ENCODE measurements at places on chromosomes 2 and 18. TPM values are rescaled to one million over a fixed set of nuclear protein-coding genes. Genes with fewer than 3 reads are reported as not detected.

DNA sequence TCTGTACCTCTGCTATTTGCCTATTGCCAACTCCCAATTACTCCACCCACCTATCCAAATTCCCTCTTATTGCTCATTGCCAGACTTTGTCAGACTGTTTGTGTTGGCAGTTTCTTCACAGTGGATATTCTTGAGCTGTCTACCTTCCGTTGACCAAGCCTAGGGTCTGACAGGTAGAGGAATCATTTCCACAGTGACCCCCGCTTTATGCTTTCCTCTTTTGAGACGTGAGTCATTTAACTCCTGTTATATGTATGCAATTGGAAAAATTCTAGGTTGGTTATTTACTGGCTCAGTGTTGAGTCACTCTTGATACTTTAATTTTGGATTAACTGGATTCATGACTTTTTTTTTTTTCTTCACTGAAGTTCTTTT, 187.7 kb downstream of the IRS1 start:
- no peaks in the 10 kb centered on the region for H3K36me3 ChIP-seq
- H3K27ac ChIP-seq = no peak overlapping the region
- DNase-seq = no peak
- no peak overlapping the region for H3K4me3 ChIP-seq

- H3K27ac ChIP-seq = no peak overlapping the region
- no peaks in the 10 kb centered on the region for H3K27me3 ChIP-seq
Observed at GRCh38 chr2:112727276-112728028, 6.6 kb downstream of the NT5DC4 start.

DNA sequence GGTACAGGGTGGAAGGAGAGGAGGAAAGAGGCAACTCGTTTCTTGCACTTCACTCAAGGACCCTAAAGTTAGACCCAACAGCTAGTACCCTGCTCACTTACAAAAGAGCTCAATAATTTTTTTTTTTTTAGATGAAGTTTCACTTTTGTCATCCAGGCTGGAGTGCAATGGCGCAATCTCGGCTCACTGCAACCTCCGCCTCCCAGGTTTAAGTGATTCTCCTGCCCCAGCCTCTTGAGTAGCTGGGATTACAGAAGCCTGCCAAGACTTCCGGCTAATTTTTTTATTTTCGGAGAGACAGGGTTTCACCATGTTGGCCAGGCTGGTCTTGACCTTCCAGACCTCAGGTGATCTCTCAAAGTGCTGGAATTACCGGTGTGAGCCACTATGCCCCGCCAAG, 4.1 kb downstream of the ASB3 start:
- no peak for DNase-seq
- peaks cover 42% of the 10 kb centered on the region for H3K36me3 ChIP-seq
- H3K27ac ChIP-seq = no peak overlapping the region

GRCh38 chr2:220432645-220433044, 805.2 kb downstream of the SLC4A3 start:
- no peak overlapping the region for H3K27ac ChIP-seq
- no peaks in the 10 kb centered on the region for H3K36me3 ChIP-seq
- DNase-seq = no peak
- H3K4me1 ChIP-seq = no peaks in the 10 kb centered on the region

DNA sequence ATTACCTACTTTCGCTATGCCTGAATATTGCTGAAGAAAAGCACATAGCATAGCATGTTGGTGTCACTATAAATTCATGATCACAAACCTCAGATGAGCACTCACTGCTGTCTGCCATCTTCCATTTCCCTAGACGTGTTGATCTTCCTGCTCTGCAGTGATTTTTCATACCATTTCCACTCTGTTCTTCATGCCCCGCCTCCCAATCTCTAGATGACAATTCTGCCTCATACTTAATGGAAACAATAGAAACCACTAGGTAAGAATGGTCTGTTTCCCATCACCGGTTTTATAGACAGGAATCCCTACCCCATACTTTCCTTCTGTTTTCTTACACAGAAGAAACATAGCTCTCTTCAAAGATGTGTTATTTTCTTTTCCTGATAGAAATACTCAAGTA, 63.8 kb downstream of the PIK3C3 start:
- H3K4me3 ChIP-seq = no peak overlapping the region
- H3K27me3 ChIP-seq = no peaks in the 10 kb centered on the region
- H3K4me1 ChIP-seq = no peaks in the 10 kb centered on the region
- no peak overlapping the region for H3K27ac ChIP-seq

The PPP1R1C gene
- not detected for total RNA-seq

The CIB4 gene
- not detected for total RNA-seq
